Fibroblast of villous mesenchyme (primary cell): ENCODE measurements at places on chromosomes 6 and 20. TPM values are rescaled to one million over a fixed set of nuclear protein-coding genes. Genes with fewer than 3 reads are reported as not detected.

BCAS4 gene
- 7.3 and 11.9 TPM in 2 replicates for total RNA-seq

GRCh38 chr20:44324343-44324742, 12.5 kb upstream of the R3HDML start:
- no peak for DNase-seq

LGSN gene
- under 0.01 and 0.32 TPM in 2 replicates for total RNA-seq

DNA sequence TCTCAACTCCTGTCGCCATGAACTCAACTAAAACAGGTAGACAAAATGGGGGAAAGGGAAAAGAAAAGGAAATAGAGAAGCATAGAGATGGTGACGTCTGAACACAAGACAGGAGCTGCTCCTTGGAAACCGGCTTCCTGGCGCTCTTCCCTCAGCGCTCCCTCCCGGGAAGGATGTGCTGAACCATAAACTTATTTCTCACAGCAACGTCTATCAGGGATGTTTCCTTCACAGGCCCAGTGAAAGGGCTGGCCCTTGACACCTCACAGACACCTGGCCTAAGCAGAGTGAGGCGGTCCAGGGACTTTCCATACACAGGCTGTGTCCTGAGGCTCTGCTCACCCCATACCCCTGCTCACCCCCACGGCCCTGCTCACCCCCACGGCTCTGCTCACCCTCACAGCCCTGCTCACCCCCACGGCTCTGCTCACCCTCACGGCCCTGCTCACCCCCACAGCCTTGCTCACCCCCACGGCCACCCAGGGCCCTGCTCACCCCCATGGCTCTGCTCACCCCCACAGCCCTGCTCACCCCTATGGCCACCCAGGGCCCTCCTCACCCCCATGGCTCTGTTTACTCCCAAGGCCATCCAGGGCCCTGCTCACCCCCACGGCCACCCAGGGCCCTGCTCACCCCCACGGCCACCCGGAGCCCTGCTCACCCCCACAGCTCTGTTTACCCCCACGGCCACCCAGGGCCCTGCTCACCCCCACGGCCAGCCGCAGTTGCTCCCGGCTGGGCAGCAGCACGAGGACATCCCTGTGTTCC, 653 bp downstream of the FRMD1 start:
- no peak for DNase-seq

DNA sequence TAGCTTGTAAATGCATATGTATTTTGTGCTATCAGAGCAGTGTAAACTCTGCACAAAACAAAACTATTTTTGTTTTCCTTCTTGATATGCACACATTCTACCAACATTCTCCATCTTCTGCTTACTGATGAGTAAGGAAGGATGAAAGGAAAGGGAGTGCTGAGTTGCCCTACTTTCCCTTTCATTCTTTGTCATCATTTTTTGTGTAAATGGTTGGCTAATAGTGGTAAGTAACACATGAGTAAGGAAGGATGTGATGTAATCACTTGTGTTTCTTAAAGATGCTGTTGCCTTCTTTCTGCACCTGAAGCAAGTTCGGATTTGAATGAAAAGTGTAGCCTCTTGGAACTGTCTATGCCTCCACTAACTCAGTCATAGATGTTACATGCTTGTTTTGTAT, 4.6 kb upstream of the REV3L start:
- peak; percentile 78 for DNase-seq

RIN2 gene
- total RNA-seq: 57.7 and 102 TPM in 2 replicates

BMP6 gene
- total RNA-seq: under 0.01 and 1.7 TPM in 2 replicates

- no peak for DNase-seq
Measured at GRCh38 chr6:68533339-68533795, 101.7 kb upstream of the ADGRB3 start.

GRCh38 chr20:4918473-4918872, 82.8 kb downstream of the SLC23A2 start:
- DNase-seq: no peak
